ENCODE measurements at places on chromosomes 4 and X.

- peak; percentile 45 for DNase-seq
Measured at GRCh38 chr4:149790172-149790907, 25.3 kb downstream of the IQCM start.

DNA sequence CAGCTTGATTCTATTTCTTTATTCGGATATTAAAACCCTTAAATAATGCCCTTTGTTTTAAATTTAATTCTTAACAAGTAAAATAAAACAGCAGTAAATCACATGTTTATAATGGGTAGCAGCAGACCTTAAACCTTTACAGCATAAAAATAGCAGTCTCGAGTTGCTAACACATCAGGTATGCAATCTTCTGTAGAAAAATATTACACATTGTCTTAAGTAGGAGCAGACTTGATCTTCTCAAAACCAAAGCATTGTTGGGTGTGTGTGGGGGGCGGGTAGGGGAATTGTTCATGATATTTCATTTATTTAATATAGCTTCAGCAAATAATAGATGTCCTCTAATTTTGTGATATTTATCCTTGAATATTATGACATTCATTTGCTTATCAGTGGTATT lies 331.4 kb downstream of the PCDH7 start:
- DNase-seq = peak; percentile 13

DNA sequence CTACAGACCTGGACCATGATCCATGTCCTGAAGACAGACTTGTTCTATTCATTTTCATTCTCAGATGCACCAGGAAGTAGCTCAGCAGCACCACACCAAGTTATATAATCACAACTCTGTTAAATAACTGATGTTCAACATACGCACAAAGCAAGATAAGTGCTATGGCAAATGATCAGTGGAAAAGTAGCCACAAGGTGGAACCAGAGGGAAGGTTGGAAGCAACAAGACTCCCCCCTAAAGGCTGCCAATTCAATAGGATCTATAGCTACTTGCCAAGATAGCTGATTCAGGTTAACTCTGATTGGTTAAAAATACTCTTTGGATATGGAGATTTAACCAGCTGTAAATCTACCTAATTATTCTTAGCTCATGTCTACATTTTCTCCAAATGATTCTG lies 23.7 kb upstream of the FAM47B start:
- DNase-seq = peak; percentile 27

GRCh38 chrX:97556359-97556758 lies 672.7 kb downstream of the RPA4 start:
- no peak for DNase-seq

- peak; percentile 77 for DNase-seq
Measured at GRCh38 chr4:121706595-121707021, 9.8 kb upstream of the ANXA5 start.

- no peak for DNase-seq
Measured at GRCh38 chr4:128379860-128380259, 92.2 kb upstream of the PGRMC2 start.

GRCh38 chr4:15368856-15369255 lies 59.0 kb upstream of the C1QTNF7 start:
- no peak for DNase-seq

DNA sequence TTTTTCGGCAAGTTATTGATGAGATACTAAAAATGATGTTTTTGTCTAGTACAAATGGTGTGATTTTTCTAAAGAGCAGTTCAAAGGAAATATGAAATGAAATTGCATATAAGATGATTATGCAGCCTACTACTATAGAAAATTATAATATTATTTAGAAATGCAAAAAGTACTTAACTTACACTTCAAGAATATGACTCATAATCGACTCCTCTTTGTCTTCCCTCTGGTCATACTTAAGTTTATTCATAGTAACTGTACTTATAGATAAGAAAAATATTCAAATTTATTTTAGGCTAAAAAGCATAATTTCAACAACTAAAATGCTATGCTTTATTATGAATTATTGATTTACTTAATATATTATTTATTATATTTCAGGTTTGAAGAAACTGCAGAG lies 33.2 kb downstream of the CEP44 start:
- no peak for DNase-seq

- DNase-seq = no peak
Measured at GRCh38 chr4:98298022-98298421, 36.8 kb downstream of the RAP1GDS1 start.

DNA sequence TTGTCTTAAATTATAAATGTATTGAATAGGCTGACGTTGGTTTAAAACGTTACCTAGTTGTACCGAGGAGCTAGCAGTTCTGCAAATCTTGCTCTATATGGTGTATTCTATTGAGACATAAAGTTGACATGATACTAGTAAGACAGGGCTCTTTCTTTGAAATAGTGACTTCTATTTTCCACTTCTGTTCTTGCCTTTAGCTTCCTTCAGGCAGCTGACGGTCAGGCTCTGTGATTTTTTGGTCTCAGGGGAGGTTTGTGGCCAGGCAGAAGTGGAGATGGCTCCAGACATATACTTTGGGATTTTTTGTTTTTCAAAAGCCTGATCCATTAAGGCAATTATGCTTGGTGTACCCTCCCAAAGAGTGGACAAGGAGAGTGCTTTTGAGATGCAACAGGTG lies 95.2 kb downstream of the SLC34A2 start:
- DNase-seq = no peak

DNA sequence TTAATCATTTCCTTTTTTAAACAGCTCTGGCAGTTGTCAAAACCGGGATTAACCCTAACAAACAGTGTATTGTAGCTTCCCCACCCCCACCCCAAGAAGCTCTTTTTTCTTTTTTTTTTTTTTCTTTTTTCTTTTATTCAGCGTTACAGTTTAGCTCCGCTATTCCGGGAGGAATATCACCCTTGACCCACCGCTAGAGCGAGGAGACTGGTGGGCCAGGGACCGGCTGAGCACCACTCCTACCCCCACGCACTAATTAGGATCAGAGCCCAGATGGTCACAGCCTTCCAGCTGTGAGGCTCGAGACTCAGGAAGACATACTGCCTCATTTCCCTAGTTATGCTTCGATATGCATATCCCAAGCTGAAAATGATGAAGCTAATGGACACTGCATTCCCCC lies 2.0 kb downstream of the PARM1 start:
- no peak for DNase-seq

GRCh38 chrX:39931529-39932282 lies 166.1 kb downstream of the BCOR start:
- DNase-seq = peak; percentile 24
